Left lung (tissue), 14 donors: ENCODE measurements at places on chromosomes 1 and 21.

GRCh38 chr1:22870201-22870871 is 102.3 kb downstream of the LACTBL1 start:
- no peak overlapping the region for H3K27ac ChIP-seq
- no peaks in the 10 kb centered on the region for H3K27me3 ChIP-seq
- H3K4me1 ChIP-seq: no peaks in the 10 kb centered on the region
- H3K4me3 ChIP-seq: no peak overlapping the region
- no peaks in the 10 kb centered on the region for H3K36me3 ChIP-seq
- no peak for DNase-seq

DNA sequence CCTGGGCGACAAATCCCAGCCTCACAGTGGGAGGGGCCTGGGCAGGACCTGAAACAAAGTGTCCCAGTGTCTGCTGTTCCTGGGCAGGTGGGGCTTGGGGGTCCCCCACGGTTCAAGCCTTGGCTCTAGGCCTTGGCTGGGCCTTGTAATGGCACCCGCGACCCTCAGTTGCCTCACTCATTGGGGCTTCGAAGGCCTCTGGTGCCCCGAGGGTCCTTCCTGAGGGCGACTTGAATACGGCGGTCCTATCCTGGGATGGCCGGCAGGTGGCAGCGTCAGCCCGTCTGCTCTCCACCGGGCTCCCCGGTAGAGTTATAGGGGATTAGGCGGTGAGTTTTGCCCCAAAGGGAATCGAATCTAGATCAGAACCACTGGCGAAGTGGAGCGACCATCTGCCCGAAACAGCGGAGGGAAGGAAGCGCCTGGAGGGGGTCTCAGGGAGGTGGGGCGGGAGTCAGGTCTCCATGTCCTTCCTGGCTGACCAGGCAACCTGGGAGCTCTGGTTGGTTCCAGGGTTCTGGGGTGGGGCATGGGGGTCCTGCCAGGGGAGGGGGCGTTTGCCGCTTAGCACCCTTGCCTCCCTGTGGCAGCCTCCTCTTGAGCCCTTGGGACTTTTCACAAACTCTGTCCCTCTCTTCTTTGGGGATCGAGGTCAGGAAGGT is 2.1 kb upstream of the PEX10 start:
- peak; percentile 74 for DNase-seq
- H3K27me3 ChIP-seq: no peaks in the 10 kb centered on the region
- no peaks in the 10 kb centered on the region for H3K36me3 ChIP-seq
- H3K4me1 ChIP-seq: peaks cover 16% of the 10 kb centered on the region
- no peak overlapping the region for H3K27ac ChIP-seq

GRCh38 chr1:191669629-191670028 is 488.6 kb upstream of the RGS18 start:
- no peaks in the 10 kb centered on the region for H3K4me1 ChIP-seq
- no peaks in the 10 kb centered on the region for H3K27me3 ChIP-seq
- H3K36me3 ChIP-seq: no peaks in the 10 kb centered on the region
- no peak for DNase-seq
- no peak overlapping the region for H3K27ac ChIP-seq

DNA sequence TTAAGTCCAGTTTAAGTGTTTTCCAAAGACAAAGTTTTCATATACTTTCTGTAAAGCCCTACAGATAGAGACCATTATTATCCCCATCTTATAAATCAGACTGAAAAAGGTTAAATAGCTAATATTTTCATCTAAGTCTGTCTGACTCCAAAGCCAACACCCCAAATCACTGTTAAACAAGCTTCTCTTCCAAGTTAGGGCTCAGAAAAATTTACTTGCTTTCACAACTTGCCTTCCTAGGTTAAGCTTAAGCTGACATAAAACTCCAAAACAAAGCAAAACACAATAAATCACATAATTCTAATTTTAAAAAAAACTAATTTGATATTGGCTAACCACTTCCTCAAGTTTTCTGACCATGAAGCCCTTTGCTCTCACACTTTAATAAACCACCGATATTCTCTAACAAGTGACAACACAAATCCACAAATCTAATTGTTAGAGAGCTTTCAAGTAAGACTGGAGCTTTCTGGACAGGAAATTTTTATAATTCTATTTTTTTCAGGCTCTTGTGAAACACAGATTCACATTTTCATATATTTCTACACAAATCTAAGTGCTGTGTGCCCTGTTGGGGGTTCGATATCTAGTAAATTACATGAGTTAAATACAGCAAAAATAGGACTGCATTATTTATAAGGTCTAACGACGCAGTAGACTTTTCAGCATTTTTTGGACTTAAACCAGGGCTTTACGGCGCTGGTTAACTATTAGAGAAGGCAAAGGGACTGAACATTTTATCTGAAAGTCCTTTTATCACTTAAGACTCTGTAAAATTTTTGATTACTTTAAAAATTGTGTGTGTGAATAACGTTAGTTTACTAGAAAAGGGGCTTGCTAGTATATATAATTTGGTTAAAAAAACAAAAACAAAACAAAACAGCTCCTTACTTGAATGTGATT is 2.1 kb downstream of the GNG12 start:
- H3K27me3 ChIP-seq: peaks cover 64% of the 10 kb centered on the region
- peaks cover 21% of the 10 kb centered on the region for H3K4me1 ChIP-seq
- no peaks in the 10 kb centered on the region for H3K36me3 ChIP-seq
- peak overlapping the region; percentile 65 for H3K4me3 ChIP-seq
- no peak for DNase-seq

- H3K4me1 ChIP-seq: no peaks in the 10 kb centered on the region
- peak overlapping the region; percentile 16 for H3K27ac ChIP-seq
- DNase-seq: no peak
- peaks cover 54% of the 10 kb centered on the region for H3K36me3 ChIP-seq
- no peaks in the 10 kb centered on the region for H3K27me3 ChIP-seq
Measured at GRCh38 chr1:25485536-25486411, 55.1 kb downstream of the MACO1 start.

- no peaks in the 10 kb centered on the region for H3K27me3 ChIP-seq
- H3K27ac ChIP-seq: no peak overlapping the region
- no peaks in the 10 kb centered on the region for H3K4me1 ChIP-seq
- DNase-seq: no peak
Measured at GRCh38 chr1:84291882-84292655, 9.4 kb upstream of the SAMD13 start.

DNA sequence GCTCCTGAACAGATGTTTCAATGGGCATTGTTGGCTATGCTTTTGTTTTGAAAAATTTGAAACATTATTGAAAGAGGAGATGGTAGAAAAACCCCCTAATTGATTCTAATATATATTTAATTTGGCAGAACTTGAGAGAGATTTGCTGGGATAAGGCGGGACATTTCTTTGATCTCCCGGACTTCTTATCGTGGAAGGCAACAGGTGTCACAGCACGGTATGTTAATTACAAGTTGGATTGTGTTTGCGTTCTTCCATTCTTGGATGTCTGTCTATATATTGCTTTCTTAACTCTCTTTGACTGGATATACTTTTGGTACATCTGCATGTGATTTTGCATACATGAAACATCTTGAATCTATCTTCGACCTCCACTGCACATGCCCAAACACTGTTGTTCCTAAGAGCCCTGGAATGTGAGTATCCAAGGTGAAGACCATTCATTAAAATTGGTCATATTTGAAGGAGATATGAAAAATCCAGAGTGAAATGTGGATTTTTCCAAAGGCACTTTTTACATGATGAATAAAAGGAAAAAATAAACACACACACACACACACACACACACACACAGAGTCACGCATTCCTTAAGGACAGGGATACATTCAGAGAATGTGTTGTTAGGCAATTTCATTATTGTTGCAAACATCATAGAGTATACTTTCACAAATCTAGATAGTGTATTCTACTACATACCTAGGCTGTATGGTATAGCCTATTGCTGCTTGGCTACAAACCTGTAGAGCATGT is 81.9 kb downstream of the FGGY start:
- no peaks in the 10 kb centered on the region for H3K4me1 ChIP-seq
- no peak overlapping the region for H3K27ac ChIP-seq
- H3K27me3 ChIP-seq: no peaks in the 10 kb centered on the region
- no peaks in the 10 kb centered on the region for H3K36me3 ChIP-seq

DNA sequence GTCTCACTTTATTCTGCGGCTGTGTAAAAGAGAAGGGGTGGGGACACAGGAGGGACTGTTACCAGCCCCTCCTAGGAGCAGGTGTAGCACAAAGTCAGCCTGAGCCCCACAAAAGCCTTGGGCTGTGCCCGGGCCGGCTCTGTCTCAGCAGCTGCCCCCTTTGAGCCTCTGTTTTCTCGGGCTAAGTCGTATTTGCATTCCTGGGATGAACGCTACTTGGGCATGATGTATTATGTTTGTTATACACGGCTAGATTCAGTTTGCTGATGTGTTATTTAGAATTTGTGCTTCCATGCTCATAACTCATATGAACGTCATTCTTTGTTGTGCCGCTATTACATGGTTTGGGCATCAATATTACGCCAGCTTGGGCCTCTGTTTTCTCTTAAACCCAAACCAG is 47.8 kb downstream of the KCNN3 start:
- no peak for DNase-seq
- H3K4me3 ChIP-seq: no peak overlapping the region
- no peak overlapping the region for H3K27ac ChIP-seq

- no peaks in the 10 kb centered on the region for H3K36me3 ChIP-seq
- H3K27ac ChIP-seq: no peak overlapping the region
- peaks cover 54% of the 10 kb centered on the region for H3K4me1 ChIP-seq
Measured at GRCh38 chr1:197920067-197920396, 2.9 kb downstream of the LHX9 start.

DNA sequence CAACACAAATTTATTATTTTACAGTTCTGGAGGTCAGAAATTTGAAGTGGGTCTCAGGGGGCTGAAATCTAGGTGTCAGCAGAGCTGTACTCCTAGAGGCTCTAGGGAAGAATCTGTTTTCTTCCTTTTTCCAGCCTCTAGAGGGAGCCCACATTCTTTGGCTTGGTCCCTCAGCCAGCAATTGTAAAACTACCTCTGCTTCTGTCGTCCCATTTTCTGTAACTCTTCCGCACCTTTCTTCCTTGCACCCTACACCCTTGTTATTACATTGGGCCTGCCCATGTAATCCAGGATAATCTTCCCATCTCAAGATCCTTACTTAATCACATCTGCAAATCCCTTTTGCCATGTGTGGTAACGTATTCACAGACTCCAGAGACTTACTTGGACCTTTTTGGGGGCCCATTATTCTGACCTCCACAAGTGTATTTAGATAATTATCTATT is 24.8 kb upstream of the THEM4 start:
- no peaks in the 10 kb centered on the region for H3K36me3 ChIP-seq
- H3K4me3 ChIP-seq: no peak overlapping the region
- DNase-seq: peak; percentile 75
- H3K4me1 ChIP-seq: no peaks in the 10 kb centered on the region
- no peaks in the 10 kb centered on the region for H3K27me3 ChIP-seq
- no peak overlapping the region for H3K27ac ChIP-seq

DNA sequence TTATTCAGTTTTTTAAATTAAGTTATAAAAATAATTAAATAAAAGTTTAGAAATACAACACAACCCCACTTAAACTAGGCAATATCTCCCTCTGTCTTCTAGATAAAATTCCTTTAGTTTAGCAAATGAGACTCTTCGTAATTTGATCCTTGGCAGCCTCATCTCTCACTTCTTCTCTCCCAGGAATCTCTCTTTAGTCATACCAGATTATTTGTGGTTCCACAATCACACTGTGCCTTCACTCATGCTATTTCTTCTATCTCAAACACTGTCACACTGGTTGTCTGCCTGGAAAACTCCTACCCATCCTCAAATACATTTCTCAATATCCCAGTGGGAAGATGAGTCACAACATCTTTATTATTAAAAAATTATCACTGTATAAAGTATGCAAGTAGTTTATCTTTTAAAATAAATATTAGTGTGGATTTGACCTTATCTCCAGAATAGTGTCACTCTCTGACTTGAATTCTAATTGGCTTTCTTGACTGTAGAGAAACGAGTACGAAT is 195.5 kb downstream of the KCNH1 start:
- no peaks in the 10 kb centered on the region for H3K4me1 ChIP-seq
- DNase-seq: no peak
- no peak overlapping the region for H3K27ac ChIP-seq
- H3K4me3 ChIP-seq: no peak overlapping the region
- H3K36me3 ChIP-seq: no peaks in the 10 kb centered on the region

GRCh38 chr1:7558921-7559869 is 211.9 kb upstream of the VAMP3 start:
- H3K4me1 ChIP-seq: no peaks in the 10 kb centered on the region
- no peak for DNase-seq
- no peaks in the 10 kb centered on the region for H3K27me3 ChIP-seq
- H3K36me3 ChIP-seq: no peaks in the 10 kb centered on the region
- H3K4me3 ChIP-seq: no peak overlapping the region

GRCh38 chr1:15402809-15403450 is 6.8 kb upstream of the EFHD2 start:
- DNase-seq: no peak
- H3K27me3 ChIP-seq: no peaks in the 10 kb centered on the region
- no peak overlapping the region for H3K4me3 ChIP-seq
- H3K36me3 ChIP-seq: no peaks in the 10 kb centered on the region
- H3K4me1 ChIP-seq: no peaks in the 10 kb centered on the region

- no peak for DNase-seq
- H3K4me1 ChIP-seq: no peaks in the 10 kb centered on the region
- no peaks in the 10 kb centered on the region for H3K27me3 ChIP-seq
- H3K36me3 ChIP-seq: no peaks in the 10 kb centered on the region
- H3K4me3 ChIP-seq: no peak overlapping the region
Measured at GRCh38 chr1:217149791-217150190, 426.6 kb upstream of the ESRRG start.
